Left hindlimb (tissue), 1 donor: ENCODE measurements at places on chromosomes 13 and 19.
A peak's percentile ranks its signal among the peaks of the same experiment; 100 is the strongest.

DNA sequence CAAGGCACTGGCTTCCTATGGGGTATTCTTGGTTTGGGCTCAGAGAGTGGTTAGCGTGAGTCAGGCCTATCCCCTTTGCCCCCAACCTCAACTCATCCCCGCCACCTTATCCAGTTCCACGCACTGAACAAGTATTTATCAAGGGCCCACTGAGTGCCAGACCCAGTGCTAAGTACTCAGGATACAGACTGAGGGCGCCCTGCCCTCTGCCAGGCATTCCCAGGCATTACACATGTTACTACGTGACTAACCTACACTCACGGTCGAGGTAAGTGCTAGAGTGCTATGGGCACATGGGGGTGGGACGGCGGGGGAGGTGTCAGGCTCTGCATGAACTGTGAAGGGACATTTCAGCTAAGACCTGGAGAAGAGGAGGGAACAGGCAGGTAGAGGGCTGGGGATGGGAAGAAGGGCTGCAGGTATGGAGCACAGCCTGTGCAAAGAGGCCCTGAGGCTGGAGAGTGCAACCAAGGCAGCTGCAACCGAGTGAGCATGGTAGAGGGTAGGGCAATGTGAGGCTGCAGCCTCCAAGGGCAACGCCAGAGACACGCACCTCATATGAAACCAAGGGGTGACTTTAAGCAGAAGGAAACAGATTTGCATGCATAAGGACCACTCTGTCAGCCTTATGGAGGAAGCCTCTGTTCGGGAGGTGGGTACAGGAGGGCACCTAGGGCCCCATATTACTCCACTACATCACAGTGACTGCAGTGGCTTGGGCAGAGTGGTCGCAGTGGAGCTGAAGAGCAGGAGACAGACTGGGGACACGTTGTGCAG, 22.5 kb downstream of the DHRS12 start:
- no peak for DNase-seq

- no peak for DNase-seq
These were observed 908.2 kb downstream of the EFNB2 start for GRCh38 chr13:105627270-105627669.

GRCh38 chr13:98144801-98145350, 2.0 kb downstream of the FARP1 start:
- peak; percentile 38 for DNase-seq

GRCh38 chr13:22454586-22454985, 726.2 kb upstream of the SGCG start:
- no peak for DNase-seq

DNA sequence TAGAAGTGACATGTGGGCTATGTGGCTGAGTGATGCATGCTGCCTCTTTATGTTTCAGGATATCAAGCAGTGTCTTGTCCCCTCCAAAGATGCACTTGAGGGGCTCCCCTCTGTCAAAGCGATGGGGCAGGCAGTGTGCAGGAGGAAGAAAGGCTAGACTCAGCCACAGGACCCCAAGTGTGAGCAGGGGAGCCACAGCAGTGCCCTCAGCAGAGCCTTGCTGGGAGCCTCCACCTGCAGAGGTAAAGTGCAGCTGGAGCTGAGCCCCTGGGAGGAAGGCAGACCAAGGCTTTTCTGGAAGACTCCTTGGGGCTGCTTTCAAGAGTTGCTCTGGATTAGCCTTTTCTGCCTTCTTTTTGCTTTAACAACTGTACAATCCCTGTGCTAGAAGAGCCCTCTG, 247.3 kb downstream of the DLEU7 start:
- no peak for DNase-seq

- no peak for DNase-seq
These were observed 6.3 kb upstream of the NLRP2 start for GRCh38 chr19:54959840-54960239.

DNA sequence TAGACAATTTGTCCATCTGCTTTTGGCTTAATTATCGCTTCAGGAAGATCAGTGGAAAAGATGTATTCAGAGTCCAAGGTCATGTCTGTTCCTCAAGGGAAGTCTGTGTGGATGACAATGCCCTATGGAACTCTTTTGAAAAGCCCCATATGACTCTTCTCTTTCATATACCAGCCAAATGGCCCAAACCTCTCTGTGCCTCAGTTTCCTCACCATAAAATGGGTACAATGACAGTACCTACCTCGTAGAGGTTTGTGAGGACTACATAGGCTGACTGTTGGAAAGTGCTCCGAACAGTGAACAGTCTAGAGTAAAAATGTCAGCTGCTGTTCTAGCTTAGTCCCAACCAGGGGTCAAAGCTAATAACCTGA, 104.6 kb downstream of the COL4A2 start:
- no peak for DNase-seq

DNA sequence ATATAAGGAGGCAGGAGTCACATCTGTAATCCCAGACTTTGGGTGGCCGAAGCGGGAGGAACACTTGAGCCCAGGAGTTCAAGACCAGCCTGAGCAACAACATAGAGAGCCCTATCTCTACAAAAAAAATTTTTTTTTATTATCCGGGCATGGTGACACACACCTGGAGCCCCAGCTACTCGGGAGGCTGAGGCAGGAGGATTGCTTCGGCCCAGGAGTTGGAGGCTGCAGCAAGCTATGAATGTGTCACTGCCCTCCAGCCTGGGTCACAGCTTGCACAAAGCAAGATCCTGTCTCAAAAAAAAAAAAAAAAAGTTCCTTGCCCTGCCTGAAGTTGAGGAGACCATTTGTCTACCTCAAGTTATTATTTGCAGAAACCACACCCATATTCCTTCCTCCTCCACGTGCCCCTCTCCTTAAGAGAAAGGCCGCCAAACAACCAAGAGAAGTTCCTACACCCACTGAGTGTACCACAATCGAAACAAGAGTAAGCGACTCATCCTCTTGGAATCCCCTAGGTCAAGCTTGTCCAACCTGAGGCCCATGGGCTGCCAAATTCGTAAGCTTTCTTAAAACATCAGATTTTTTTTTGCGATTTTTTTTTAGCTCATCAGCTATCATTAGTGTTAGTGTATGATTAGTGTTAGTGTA, 2.2 kb downstream of the ABCC4 start:
- no peak for DNase-seq

- DNase-seq, result no peak
These were observed 6.4 kb upstream of the NFIC start for GRCh38 chr19:3359919-3360420.

GRCh38 chr13:114109641-114110041, 22.8 kb downstream of the RASA3 start:
- DNase-seq, result peak; percentile 47

GRCh38 chr19:49347191-49347590, 12.0 kb downstream of the CD37 start:
- no peak for DNase-seq

GRCh38 chr13:106815545-106815944, 247.6 kb upstream of the ARGLU1 start:
- no peak for DNase-seq

DNA sequence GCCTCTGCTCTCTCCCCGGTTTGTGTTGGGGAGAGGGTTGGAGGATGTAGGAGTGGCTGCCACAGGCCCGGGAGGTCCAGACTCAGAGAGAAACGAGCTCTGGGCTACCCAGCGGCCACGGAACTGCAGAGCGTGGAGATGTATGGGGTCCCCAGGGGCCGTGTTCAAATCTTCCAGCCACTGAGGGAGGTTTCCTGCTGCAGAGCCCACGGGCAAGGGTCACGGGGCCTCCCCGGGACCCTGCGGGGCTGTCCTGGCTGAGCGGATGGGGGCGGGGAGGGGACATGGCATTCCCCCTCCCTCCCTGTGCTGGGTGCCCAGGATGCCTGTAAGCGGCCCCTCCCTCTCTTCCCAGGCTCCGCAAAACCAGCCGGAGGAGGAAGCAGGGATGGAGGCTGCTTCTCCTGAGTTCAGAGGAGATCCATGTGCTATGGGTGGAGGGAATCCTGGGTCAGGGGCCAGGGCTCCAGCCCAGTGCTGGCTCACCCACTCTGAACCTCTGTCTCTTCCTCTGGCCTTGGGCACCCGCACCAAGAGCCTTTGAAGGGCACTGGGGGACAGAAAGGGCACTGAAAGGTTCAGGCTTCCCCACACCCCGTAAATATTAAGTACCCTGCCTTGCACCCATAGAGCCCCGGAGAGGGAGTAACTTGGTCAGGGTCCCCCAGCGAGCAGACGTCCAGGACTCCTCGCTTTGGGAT, 22.6 kb downstream of the SMIM24 start:
- DNase-seq, result peak; percentile 75

- DNase-seq, result no peak
These were observed 30.6 kb upstream of the SLC7A10 start for GRCh38 chr19:33256261-33256660.

GRCh38 chr19:3404324-3405260, 38.2 kb downstream of the NFIC start:
- peak; percentile 91 for DNase-seq

- DNase-seq, result no peak
These were observed 35.6 kb downstream of the EFNB2 start for GRCh38 chr13:106499896-106500295.

DNA sequence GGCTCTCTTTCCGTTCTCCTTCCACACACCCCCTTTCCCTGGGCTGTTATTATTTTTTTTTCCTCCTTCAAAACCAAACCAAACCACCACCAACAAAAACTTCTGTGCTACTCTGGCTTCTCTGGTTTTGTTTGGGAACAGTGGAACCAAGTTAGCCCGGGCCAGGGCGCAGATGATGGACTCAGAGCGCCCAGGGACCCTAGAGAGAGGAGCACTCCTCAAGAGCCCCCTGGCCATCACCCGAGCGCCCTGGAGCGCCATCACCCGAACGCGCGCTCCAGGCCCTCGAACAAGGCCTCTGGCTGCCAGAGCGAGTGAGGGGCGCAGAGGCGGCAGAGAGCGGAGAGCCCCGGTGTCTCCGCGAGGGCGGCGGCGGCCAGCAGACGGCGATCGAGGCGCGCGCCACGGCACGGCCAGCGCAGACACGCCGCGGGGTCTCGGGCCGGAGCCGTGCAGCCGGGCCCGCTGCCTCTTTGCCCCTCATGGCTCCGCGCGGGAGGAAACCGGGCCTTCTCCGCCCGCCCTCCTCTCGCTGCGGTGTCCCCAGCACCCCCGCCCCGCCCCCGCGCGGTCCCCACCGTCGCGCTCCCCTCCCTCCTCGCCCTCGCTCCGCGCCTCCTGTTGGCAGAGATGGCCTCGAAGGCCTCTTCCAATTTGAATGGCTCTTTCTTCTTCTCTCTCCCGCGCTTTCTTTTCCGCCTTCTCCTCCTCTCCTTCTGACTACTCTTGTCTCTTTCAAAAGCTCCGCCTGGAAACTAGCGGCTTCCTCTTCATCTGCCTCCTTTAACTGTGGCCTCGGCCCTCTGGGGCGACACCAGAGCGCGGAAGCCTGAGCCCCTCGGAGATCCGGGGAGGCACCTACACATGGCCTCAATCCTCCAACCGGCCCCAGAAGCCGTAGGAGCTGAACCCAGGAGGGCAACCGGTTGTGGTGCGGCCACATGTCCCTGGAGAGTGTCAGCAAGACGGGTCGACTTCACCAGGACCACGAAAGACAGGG, 4.1 kb upstream of the SOX1 start:
- no peak for DNase-seq

GRCh38 chr13:105087945-105088344, 1447.5 kb downstream of the EFNB2 start:
- no peak for DNase-seq

- DNase-seq, result no peak
These were observed 22.2 kb downstream of the COL4A2 start for GRCh38 chr13:110329258-110329657.

GRCh38 chr19:46913852-46914430, 53.1 kb downstream of the ARHGAP35 start:
- no peak for DNase-seq

DNA sequence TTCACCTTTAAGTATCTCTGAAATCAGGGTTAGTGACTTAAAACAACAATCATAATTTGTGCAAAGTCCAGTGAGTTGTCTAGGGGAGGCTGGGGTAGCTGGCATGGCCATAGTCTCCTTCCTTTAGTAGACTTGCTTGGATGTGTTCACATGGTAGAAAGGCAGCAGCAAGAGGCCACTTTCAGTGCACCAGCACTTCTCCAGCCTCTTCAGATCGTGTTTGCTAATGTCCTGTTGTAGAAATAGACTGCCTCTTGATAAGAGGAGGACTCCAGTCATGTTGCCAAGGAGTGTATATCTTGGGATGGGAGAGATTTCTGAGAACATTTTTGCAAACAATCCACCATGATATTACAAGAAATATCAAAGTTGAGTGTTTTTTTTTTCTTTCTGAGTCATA, 22.9 kb downstream of the WDFY2 start:
- no peak for DNase-seq

DNA sequence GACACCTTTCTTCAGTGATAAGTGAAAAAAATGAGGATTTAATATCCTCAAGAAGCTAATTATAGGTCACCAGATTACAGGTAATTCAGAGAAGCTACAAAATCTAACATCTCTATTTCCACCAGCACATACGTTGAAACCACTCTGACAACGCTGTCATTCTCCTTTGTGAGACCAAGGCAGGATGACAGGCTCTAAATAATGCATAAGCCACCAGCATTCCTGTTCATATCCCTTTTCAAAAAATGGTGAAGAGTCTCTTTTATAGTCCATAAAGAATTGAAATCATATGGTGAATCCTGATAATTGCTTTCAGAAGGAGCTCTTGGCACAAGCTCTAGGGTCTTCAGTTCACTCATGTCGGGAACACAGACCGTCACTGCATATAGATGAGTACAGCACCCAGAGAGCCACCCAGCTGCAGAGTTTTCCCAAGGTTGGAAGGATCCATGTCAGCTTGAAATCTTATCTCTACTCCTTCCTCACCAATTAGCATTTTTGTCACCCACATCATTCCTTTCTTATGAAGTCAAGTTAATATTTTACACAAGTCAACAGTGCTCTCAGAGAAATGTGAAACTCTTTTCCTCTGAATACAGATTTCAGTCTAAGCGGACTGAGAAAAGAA, 431.4 kb downstream of the TBC1D4 start:
- DNase-seq, result no peak

- no peak for DNase-seq
These were observed 16.8 kb downstream of the PABPC3 start for GRCh38 chr13:25112695-25113255.

DNA sequence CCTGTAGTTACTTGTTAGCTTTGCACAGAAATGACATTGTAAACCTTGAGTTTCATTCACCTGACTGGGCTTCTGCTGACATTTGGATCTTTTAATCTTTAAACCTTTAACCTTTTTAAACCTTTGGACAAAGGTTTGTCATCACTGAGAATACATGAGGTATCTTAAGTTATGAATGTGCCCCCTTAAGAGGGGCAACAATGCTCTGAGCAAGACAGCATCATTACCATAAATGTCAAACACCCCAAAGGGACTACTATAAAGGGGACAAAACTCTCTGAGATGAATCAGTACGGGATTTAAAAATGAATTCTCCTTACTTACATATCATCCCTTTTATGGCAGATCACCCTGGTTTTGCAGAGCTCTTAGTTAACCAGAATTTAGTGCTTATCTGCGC, 203.3 kb downstream of the COG6 start:
- no peak for DNase-seq

GRCh38 chr19:13302526-13303270, 152.5 kb downstream of the IER2 start:
- no peak for DNase-seq
